ENCODE measurements at places on chromosomes 16 and 17. TPM values are rescaled to one million over a fixed set of nuclear protein-coding genes. Genes with fewer than 3 reads are reported as not detected.

GRCh38 chr17:65433157-65433556 is 128.3 kb downstream of the AXIN2 start:
- no peak for DNase-seq

GRCh38 chr17:78645421-78646295 is 68.5 kb upstream of the DNAH17 start:
- DNase-seq = peak; percentile 70

The C16orf95 gene
- 0.72 TPM for total RNA-seq

DNA sequence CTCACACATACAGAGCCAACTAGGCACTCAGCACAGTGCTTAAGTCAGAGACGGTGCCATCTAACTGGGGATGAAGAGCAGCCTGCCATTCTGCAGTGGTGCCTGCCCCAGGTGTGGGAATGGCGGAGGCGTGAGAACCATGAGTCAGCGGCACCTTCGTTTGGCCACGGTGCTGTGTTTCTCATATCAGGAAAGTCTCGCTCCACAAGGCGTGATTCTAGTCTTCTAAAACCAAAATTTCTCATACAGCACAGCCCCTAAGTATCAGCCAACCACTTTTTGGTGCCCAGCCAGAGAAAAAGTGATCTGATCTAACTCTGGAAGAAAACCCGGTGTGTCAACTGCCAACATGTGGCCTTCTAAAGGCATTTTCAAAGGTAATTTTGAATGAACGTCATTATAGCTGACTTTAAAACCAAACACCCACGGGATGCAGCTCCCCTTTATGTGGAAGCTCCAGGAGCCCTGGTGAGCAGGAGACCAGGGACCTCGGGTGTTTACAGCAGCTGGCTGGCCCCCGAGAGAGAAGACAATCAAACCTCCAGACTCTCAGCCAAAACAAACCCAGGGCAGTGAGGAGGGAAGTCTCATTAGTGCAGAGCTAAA is 54.6 kb downstream of the ABCC12 start:
- no peak for DNase-seq

The TLCD1 gene
- 5.1 TPM for total RNA-seq

The SLC16A6 gene
- total RNA-seq = 1.7 TPM

The TRIM72 gene
- 0.72 TPM for total RNA-seq

The SLC5A10 gene
- 0.48 TPM for total RNA-seq

GRCh38 chr17:82296511-82297279 is 20.7 kb downstream of the CD7 start:
- no peak for DNase-seq

The TOP2A gene
- total RNA-seq = 11.8 TPM

DNA sequence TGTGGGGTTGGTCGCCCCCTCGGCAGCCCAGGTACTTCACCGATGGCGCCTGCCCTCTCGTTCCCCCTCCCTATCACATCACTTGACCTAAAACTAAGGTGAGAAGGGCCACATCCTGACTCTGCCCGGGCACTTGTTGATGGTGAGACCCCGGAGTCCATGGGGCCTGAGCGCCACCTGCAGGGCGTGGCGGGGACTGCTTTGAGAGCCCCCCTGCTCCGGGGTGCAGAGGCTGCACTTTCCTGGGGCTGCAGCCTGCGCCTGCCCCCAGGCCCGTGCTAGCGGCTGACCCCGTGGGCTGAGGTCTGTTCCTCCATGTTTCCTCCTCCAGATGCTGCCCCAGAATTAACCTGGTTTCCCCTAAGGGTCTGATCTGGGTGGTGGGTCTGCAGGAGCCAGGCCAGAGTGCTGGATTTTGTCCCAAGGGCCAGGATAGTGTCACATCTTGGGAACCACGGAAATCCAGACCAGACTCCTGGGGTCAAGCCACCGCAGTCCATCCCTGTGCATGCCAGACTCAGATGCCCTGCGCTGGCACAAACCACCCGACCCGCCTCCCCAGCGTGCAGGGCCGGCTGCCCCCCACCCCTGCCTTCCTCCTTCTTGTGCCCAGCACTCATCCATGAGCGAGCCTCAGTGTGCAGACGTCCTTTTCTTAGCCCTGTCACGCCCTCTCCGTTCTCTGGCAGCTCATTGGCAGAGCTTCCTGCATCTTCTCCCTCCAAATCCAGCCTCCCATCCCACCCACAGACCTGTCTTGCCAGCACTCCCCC is 2.7 kb downstream of the NDUFAF8 start:
- DNase-seq = peak; percentile 35

DNA sequence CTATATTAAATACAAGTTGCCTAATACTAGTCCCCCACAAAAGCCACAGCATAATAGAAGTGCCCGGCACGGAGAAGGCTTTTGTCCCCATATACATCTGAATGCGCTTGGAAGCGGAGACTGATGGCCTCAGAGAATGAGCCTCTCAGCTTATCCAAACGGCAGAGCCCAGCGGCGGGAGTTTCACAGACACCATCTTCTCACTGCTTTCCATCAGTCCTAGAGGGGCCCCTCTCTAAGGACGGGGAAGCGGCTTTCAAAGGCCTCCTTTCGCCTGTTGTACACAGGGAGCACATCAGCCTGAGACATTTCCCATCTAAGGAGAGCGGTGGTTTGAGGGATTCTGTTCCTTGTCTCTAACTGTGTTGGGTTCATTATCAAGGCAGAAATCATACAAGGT is 16.9 kb downstream of the NXN start:
- peak; percentile 84 for DNase-seq

DNA sequence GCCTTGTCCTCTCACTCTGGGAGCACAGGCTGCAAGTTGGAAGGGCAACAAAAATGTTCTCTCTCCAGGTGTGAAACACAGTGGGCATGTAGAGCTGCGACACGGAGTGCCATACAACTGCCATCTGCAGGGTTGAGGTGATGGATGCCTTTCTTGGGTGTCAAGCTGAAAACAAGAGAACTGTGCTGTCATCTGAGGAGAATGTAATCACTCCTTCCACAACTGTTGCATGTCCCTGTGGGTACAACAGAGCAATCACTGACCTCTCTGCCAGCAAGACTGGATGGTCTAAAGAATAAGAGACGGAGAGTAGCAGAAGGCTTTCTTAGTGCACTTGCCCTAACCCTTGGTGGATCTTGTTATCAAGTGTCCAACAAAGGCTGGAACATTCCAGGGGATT is 29.2 kb downstream of the SLFN11 start:
- DNase-seq = no peak

- DNase-seq = no peak
These were observed 24.6 kb upstream of the TNRC6C start for GRCh38 chr17:77933777-77934398.
